GM13976 (cell line): ENCODE measurements at places on chromosomes 6 and 20.

DNA sequence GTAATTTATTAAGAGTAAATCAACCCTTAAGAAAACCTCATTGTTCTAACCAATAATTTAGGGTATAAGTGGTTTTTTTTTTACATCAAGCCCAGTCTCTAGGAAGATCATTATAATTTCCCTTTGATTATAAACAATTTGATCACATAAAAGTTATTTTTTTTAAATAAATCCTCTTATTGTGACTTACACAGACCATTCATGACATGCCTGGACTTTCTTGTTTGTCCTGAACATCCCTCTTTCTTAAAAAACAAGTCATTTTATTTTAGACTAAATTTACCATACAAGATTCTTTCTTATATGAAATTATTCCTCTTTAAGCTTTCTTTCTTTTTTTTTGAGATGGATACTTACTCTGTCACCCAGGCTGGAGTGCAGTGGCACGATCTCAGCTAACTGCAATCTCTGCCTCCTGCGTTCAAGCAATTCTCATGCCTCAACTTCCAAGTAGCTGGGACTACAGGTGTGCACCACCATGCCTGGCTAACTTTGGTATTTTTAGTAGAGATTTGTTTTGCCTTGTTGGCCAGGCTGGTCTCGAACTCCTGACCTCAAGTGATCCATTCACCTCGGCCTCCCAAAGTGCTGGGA is 53.6 kb upstream of the AGPAT4 start:
- no peak for DNase-seq

- no peak for DNase-seq
Measured at GRCh38 chr20:36218380-36219064, 17.8 kb upstream of the AAR2 start.

GRCh38 chr20:24545168-24545567 is 75.7 kb downstream of the SYNDIG1 start:
- no peak for DNase-seq

GRCh38 chr6:4894049-4894448 is 109.8 kb downstream of the RPP40 start:
- no peak for DNase-seq

GRCh38 chr6:43283905-43284304 is 14.2 kb upstream of the SLC22A7 start:
- no peak for DNase-seq

- no peak for DNase-seq
Measured at GRCh38 chr20:62706344-62706743, 2.3 kb upstream of the NTSR1 start.

DNA sequence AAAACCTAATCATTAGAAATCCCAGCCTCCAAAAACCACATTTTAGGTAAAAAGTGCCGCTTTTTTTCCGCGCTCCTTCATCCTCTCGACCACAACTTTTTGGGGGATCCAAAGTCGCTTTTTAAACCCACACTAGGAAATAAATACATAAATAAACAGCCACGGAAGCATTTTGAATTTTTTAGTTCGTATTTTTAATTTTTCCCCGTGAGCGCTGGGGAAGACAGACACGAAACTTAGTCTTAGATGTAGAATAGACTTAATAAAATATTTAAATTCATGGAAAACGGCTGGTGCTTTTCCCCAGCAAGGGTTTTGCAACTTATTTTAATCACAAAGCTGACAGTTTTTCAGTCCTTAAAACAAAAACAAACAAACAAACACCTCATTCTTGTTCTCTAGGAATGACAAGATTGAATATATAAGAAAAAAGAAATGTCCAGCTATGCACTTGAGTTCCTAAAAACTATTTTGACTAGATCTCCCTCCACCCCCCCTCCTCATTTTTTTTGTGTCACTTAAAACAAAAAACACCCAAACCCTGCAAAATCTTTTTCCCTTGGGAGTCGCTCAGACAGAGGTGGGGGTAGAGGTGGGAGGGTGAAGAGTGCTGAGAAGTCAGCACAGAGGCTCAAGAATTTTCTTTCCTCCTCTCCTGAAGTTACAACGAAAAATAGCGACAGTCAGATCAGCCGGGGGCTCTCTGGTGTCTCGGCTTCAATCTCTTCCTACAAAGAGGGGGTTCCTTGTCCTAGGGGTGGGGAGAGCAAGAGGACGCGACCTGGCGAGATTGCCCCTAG is 43.4 kb upstream of the SUPT3H start:
- no peak for DNase-seq

DNA sequence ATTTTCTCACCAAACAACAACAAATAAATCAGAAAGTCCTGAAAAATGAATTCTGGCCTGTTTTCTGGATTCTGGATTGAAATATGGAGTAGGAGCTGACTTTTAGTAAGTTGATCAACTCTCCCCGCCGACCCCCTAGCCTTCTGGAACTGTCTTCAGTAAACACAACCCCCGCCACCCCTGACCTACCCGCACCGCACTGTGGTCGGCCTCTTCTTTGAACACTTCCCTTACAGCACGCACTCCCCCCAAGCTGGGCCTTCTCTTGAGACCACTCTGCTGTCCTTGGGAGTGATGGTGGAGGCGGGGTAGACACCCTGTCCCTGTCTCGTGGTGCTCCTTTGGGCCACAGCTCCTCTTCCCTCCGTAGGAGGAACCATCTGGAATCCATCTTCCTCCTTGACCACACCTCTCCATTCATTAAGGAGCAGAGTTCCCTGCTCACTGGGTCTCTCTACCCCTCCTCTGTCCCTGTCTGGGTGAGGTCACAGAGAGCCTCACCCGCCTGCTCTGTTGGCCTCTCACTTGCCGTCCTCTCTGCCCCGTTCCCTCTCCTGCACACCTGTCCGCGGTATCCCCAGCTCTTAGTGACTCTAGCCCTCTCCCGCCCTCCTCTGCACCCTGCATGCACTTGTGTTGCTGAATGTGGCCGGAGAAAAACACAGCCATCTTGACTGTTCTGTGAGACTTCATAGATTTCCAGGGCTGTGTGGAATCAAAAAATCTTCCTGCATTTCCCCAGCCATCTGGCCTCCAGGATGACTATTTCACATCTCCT is 19.1 kb downstream of the SYNJ2 start:
- no peak for DNase-seq

DNA sequence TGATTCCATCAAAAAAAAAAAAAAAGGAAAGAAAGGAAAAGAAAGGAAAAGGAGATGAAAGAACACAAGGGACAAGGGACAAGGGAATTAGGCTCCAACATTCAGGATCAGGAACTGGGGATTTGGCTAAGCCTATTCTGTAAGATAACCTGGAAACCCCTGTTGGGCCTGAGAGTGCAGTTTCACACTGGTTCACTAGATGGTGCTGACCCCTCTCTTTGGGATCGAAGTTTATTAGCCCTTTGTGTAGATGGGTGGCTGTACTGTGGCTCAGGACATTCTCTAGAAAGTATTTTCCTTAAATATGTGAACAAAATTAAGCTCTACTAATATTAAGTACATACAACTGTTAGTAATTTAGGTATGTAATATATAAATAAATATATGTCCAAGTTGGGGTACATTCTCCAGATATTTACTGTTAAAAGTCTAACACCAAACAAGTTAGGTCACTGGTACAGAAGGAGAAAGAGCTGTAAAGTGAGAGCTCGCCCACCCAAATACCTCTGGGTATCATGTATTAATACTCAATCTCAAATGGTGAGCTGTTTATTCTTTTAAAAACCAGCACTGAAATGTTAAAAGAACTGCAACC is 6.3 kb downstream of the OR2A4 start:
- peak; percentile 68 for DNase-seq

- DNase-seq = no peak
Measured at GRCh38 chr20:63792866-63793265, 38.2 kb downstream of the ZBTB46 start.

- DNase-seq = no peak
Measured at GRCh38 chr6:45445749-45446549, 68.2 kb upstream of the SUPT3H start.

DNA sequence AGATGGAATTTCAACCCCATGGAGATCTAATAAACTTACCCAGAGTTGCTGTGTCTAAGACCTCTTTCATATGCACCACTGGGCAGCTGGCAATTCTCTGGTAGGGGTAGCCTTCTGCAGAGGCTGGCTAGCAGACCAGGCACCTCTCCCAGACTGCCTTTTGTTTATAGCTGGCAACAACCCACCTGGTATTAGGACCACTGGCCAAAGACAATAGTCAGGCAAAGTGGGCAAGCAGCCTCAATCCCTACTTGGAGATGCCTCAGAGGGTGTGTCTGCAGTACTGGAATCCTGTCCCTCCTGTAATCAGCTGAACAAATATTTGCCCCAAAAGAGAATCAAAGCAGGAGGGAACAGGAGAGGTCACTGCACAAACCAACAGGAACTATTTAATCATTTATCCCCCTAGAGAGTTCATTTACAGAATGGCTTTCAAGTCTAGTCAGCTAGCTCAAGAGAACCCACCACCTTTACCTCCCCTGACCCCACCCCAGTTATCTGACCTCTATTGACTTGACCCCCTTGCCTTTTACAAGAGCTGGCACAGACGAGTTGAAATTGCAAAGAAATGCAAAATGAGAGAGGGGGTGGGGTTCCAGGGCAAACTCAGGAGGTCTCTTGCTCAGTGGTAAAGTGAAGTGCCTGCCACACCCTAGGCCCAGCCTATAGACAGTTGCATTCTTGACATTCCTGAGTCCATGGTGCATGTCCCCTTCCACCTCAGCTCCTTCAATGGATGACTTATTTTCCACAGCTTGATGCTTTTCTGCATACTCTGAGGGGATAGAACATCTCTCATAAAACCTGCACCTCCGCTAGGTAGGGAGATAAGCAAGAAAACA is 2.8 kb downstream of the BCL2L1 start:
- DNase-seq = no peak

DNA sequence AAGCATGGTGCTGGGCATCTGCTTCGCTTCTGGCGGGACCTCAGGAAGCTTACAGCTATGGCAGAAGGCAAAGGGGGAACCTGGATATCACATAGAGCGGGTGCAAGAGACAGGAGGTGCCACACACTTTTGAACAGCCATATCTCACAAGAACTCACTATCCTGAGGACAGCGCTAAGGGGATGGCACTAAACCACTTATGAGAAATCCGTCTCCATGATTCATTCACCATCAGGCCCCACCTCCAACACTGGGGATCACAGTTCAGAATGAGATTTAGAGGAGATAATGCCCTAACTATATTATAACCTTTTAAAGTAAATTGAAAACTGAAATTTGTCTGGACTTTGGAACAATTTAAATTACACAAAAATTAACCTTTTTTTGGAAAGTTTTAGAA is 37.8 kb upstream of the SUMO4 start:
- DNase-seq = no peak

- no peak for DNase-seq
Measured at GRCh38 chr20:57128044-57128757, 138.2 kb downstream of the BMP7 start.

DNA sequence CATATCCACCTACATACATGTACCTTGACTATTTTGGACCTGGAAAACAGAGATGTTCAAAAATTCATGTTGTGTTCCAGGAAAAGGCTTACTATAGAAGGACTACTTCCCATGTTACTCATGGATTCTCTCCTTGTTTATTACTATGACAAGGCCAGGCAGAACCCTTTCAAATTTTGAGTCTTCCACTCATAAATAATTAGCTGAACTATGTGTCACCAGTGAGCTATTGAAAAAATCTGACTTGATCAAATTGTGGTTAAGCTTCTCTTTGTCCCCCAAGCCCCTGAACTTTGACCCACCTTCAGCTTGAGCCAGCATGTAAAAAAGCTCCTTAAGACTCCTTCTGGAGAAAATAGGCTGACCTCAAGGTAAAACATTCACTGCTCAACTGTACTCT is 1142.8 kb upstream of the EYS start:
- DNase-seq = no peak

GRCh38 chr20:51079488-51079887 is 56.6 kb upstream of the KCNG1 start:
- DNase-seq = no peak

GRCh38 chr20:57612436-57612835 is 7.8 kb downstream of the ZBP1 start:
- DNase-seq = no peak

DNA sequence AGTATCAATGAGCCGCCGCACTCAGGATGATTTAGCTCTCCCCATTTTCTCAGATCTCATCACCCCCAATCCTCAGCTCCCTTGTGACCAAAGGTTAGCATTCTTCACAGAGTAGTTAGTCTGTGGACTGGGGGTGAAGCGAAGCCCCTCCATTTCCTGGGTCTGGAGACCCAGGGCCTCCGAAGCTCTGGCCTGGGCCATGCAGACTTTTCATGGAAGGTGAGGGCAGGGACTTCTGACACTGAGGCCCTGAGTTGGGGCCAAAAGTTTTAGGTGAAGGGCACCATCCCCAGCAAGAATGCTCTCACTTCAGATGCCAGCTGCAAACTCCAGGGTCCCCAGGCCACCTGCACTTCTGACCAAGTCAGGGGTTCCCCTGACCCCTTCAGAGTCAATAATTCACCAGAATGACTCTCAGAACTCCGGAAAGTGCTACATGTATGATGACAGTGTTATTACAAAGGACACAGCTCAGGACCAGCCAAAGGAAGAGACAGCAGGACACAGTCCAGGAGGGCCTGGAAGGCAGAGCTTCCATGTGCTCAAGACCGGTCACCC is 65.7 kb upstream of the DUSP22 start:
- no peak for DNase-seq

- no peak for DNase-seq
Measured at GRCh38 chr6:84763003-84763885, 1.2 kb downstream of the TBX18 start.

- DNase-seq = no peak
Measured at GRCh38 chr6:119566546-119567260, 217.1 kb upstream of the MAN1A1 start.

DNA sequence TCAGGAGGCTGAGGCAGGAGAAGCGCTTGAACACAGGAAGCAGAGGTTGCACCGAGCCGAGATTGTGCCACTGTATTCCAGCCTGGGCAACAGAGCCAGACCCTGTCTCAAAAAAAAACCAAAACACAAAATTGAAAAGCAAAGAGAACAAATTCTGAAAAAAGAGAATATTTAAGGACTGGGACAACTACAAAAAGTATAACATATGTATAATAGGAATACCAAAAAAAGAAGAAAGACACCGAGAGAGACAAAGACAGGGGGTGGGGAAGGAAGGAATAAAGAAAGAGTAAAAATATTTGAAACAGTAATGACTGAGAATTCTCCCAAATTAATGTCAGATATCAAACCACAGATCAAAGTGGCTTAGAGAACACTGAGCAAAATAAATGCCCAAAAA is 5.5 kb upstream of the ZNF391 start:
- no peak for DNase-seq

DNA sequence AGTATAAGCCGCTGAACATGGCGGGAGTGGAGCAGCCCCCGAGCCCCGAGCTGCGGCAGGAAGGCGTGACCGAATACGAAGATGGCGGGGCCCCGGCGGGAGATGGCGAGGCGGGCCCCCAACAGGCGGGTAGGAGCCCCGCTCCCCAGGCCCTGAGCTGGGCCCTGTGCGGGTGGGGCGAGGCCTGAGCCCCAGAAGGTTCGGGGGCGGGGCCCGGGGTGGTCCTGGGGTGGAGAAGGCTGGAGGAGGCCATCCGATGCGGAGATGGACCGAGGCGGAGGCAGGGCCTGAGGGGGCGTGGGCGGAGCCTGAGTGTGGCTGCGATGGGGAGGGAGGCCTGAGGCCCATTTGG is 7.1 kb downstream of the L3MBTL1 start:
- peak; percentile 55 for DNase-seq

- DNase-seq = peak; percentile 13
Measured at GRCh38 chr20:13121840-13122515, 99.1 kb upstream of the ISM1 start.
